ENCODE measurements at places on chromosomes 7 and 10. TPM values are rescaled to one million over a fixed set of nuclear protein-coding genes. Genes with fewer than 3 reads are reported as not detected.

The IGF2BP3 gene
- 79.1 TPM for total RNA-seq

DNA sequence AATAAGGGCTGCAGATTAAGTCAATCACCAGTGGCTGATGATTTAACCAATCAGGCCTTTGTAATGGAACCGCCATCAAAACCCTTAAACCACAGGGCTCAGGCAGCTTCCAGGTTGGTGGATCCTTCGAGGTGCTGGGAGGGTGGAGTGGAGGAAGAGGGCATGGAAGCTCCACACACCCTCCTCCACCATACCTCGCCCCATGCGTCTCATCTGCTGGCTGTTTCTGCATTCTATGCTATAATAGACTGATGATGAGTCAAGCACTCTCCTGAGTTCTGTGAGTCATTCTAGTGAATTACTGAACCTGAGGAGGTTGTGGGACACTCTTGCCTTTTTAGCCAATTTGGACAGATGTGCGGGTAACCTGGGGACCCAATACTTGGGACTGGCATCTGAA, 43.9 kb downstream of the CHST15 start:
- H3K27me3 ChIP-seq: no peaks in the 10 kb centered on the region
- H3K4me3 ChIP-seq: no peak overlapping the region
- H3K27ac ChIP-seq: no peak overlapping the region
- no peaks in the 10 kb centered on the region for H3K36me3 ChIP-seq
- H3K4me1 ChIP-seq: peaks cover 17% of the 10 kb centered on the region

GRCh38 chr7:11612737-11613136, 219.3 kb downstream of the THSD7A start:
- DNase-seq: no peak
- H3K27me3 ChIP-seq: no peaks in the 10 kb centered on the region
- H3K4me3 ChIP-seq: no peak overlapping the region
- no peaks in the 10 kb centered on the region for H3K4me1 ChIP-seq
- H3K36me3 ChIP-seq: no peaks in the 10 kb centered on the region

The KCP gene
- 1.6 TPM for total RNA-seq

GRCh38 chr10:80526742-80527141, 11.0 kb upstream of the SH2D4B start:
- no peak for DNase-seq
- H3K36me3 ChIP-seq: no peaks in the 10 kb centered on the region
- peaks cover 4% of the 10 kb centered on the region for H3K4me1 ChIP-seq
- H3K4me3 ChIP-seq: no peak overlapping the region
- H3K27ac ChIP-seq: no peak overlapping the region

DNA sequence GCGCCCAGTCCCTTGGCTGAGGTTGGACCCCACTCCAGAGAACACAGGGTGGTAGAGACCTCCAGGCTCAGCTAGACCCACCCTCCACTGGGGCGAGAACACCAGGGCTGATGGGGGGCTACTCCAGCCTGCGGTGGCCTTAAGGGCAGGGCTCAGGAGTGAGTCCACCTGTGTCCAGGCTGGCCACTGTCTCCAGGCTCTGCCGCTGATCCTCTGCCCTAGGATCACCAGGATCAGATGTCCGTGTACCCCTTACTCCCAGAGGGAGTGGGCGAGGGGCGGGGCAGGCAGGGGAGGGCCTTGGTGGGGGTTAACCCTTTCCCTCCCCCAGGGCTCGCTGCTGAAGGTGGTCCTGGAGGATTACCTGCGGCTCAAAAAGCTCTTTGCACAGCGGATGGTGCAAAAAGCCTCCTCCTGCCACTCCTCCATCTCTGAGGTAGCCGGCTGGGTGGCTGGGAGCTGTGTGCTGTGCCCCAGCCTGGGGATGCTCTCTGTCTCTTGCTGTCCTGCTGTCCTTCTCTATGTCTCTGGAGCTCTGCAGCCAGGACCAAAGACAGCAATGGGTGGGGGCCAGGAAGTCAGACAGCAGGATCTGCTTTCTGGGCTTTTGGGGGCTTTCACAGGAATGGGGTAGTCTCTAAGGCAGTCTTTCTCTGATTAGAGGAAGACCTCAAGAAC, 38.0 kb downstream of the PSAP start:
- H3K27ac ChIP-seq: no peak overlapping the region
- H3K27me3 ChIP-seq: no peaks in the 10 kb centered on the region
- peaks cover 13% of the 10 kb centered on the region for H3K4me1 ChIP-seq
- no peak overlapping the region for H3K4me3 ChIP-seq
- DNase-seq: no peak

- no peak overlapping the region for H3K4me3 ChIP-seq
- H3K27ac ChIP-seq: no peak overlapping the region
- DNase-seq: no peak
- H3K27me3 ChIP-seq: no peaks in the 10 kb centered on the region
- peaks cover 2% of the 10 kb centered on the region for H3K4me1 ChIP-seq
These were observed 6.2 kb downstream of the ZNF775 start for GRCh38 chr7:150385302-150385723.

GRCh38 chr7:36939816-36940215, 215.5 kb upstream of the AOAH start:
- H3K4me3 ChIP-seq: no peak overlapping the region

The PLCE1 gene
- total RNA-seq: 2.5 TPM

- no peak overlapping the region for H3K4me3 ChIP-seq
- H3K36me3 ChIP-seq: no peaks in the 10 kb centered on the region
- H3K27ac ChIP-seq: no peak overlapping the region
- H3K4me1 ChIP-seq: no peaks in the 10 kb centered on the region
- DNase-seq: no peak
- peaks cover 43% of the 10 kb centered on the region for H3K27me3 ChIP-seq
These were observed 347.9 kb downstream of the LRMDA start for GRCh38 chr10:75779276-75779675.

The EPO gene
- 0.30 TPM for total RNA-seq
